Cardiac fibroblast (primary cell): ENCODE measurements at places on chromosomes 2 and 18.
A peak's percentile ranks its signal among the peaks of the same experiment; 100 is the strongest.

DNA sequence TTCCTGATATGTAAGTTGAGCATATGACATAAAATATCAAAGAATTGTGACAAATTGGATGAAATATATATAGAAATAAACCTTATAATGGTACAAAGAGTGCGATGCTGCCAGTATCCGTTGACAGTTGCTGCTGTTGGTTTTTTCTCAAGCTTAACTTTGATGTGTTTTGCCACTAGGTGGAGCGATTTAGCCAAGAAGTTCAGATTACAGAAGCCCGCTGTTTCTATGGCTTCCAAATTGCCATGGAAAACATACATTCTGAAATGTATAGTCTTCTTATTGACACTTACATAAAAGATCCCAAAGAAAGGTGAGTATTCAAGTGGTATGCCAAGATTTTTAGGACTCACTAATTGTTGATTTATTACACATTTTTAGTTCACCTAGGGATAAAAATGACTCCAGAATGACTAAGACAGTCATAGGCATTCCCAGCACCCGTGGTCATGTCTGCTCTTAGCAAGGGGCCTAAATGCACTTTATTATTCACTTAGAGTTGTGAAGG is 2.1 kb downstream of the RRM2 start:
- peak; percentile 89 for DNase-seq

DNA sequence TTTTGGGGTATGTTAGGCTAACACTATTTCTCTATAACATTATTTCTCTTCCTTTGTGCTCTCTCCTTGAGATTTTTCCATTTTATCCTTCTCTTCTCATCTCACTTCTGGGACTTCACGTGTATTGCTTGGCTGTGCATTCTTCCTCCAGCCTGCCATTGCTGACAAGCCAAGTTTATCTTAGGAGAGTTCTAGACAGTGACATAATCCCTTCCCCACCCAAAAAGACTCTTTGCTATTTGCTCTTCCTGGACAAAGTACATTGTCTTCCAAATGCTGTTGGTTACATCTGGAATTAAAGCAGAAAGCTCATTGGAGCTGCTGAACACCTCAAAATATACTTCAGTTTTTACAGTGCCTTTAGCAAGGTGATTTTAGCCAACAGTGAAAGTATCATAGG is 8.9 kb downstream of the TSPYL6 start:
- DNase-seq = peak; percentile 34

GRCh38 chr2:69195706-69196105 is 182.7 kb downstream of the ANTXR1 start:
- no peak for DNase-seq

GRCh38 chr18:62324917-62325805 is at the start of gene TNFRSF11A:
TNFRSF11A (plus strand) TSS chr18:62325310; CDS start chr18:62325353, 43 bp downstream.
- DNase-seq = peak; percentile 5

DNA sequence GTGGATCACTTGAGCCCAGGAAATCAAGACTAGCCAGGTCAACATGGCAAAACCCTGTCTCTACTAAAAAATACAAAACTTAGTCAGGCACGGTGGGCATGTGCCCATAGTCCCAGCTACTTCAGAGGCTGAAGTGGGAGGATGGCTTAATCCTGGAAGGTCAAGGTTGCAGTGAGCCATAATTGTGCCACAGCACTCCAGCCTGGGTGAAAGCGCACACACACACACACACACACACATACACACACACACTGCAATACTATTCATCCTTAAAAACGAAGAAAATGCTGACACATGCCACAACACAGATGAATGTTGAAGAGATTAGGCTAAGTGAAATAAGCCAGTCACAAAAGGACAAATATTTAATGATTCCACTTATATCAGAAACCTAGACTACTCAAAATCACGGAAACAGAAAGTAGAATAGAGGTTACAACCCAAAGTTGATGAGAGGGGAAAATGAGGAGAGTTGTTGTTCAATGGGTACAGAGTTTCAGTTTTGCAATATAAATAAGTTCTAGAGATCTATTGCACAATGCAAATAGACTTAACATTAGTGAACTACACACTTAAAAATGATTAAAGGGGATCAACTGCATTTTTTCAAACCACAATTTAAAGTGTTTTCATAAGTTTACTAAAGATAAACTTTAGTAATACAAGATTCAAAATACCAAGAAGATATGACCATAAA is 114.5 kb downstream of the USP34 start:
- DNase-seq = no peak
